ENCODE measurements at places on chromosomes 2 and 18.

GRCh38 chr2:148221166-148221565, 200.3 kb downstream of the MBD5 start:
- DNase-seq: no peak

- no peak for DNase-seq
Observed at GRCh38 chr2:41595240-41595639, 452.6 kb upstream of the PKDCC start.

DNA sequence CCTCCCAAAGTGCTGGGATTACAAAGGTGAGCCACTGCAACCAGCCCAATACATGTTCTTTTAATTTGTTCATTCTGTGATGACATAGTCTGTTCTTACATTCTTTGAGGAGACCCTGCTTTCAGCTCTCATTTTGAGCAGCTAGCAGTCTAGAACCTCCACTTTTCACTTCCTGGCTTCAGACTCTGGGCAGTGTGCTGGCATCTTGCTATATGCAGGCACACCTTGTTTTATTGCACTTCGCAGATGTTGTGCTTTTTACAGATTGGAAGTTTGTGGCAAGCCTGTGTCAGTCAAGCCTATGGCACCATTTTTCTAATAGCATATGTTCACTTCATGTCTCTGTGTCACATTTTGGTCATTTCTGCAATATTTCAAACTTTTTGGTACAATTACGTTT, 72.4 kb downstream of the PRKCE start:
- no peak for DNase-seq

DNA sequence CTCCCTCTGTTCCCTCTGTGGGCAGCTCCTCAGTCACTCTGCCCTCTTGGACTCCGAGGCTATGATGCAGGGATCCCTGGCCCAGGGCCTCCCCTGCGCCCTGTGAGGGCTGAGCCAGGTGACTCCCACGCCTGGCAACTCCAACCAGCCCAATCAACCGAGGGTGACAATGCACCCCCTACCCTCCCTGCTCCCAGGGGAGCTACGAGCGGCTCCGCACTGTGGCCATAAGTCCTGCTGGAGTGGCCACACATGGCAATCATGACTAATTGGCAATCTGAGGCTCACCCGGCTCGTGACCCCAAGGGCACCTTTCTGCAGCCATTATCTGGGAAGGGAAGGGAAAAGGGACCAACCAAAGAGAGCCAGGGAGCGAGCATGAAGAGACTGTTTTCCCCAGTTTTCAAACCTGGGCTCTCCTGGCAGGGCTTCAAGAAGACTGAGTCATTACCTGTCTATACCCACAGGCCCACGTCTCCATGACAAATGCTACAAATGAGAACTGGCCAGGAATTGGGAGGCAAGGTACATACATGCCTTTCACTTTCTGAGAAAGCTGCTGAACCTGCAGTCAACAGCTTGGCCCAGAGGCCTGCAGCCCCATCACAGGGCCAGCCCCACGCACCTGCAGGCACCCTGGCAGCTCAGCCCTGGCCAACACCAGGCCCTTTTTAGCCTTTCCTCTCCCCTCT, 45.1 kb downstream of the RPL31 start:
- DNase-seq: no peak

- no peak for DNase-seq
Observed at GRCh38 chr2:74564222-74564621, 9.7 kb downstream of the DOK1 start.

DNA sequence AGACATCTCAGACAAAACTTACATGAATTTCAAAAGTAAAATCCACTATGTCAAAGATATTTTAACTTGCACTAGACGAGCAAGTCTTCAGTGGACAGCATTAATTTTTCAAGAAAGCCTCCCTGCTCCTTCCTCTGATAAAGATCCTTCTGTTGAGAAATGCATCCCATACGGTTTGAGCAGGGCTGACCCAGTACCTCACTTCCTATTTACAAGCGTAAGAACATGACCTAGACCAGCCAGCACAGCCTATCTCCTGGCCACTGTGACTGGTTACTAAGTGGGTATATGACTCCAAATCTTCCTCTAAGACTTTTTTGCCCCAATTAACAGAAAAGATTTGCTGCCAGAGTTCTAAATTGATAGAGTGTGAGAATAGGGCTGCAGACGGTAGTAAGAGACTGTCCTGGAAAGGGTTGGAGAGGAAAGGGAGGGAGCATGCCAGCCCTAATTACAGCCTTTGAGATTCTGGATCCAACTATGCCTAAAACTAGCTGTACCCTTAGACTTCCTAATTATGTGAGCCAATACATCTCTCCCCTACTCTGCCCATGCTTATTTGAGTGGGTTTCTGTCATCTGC, 108.4 kb downstream of the PRELID3A start:
- DNase-seq: no peak

GRCh38 chr2:35343135-35343534, 1012.4 kb upstream of the CRIM1 start:
- DNase-seq: no peak

DNA sequence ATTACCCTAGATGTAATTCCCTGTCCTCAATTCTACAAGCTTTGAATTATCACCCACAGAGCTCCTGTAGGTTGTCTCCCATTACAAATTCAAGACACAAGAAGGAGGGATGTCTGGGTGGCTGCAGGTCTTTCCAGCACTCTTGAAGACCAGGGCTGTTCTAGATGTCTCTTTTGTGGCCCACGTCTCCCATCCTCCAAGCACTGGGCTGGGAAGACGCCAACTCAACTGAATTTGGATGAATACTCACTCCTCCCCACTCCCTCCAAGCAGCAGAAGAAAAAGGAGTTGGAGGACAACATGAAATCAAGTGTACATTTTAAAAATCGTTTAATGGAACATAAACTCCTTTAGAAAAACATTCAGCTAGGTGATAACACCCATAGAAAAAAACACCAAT, 31.2 kb downstream of the SMAD7 start:
- no peak for DNase-seq

- no peak for DNase-seq
Observed at GRCh38 chr2:1854729-1855547, 110.6 kb upstream of the PXDN start.

DNA sequence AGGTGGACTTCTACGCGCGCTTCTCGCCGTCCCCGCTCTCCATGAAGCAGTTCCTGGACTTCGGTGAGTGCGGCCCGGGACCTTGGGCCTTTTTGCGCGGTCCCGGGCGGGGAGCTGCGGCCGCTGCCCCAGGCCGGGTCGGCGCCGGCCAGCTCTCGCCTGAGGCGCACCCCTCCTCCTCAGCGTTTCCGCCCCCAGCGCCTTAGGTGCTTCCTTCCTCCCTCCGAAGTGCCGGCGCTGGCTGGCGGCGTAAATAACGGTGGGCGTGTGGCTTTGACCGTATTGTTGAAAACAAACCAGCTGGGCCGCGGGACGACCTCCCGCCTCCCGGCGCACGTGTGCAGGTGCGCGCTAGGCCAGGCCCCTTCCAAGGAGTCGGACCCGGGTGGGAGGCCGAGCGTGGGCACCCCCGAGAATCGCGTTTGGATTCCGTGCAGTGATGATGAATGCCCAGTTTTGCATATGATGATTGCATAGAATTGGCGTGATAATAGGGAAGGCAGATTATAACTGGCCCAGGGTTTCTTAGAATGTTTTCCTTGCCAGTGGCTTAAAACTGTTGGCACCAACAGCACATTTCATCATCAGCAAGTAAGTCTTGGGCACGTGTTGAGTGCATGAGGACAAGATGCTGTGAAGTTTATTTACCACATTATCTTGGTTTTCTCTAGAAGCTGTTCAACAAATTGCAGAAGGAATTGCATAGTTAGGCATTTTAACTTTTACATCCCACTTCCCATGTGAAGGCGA, 569 bp downstream of the PDK1 start:
- DNase-seq: peak; percentile 9

DNA sequence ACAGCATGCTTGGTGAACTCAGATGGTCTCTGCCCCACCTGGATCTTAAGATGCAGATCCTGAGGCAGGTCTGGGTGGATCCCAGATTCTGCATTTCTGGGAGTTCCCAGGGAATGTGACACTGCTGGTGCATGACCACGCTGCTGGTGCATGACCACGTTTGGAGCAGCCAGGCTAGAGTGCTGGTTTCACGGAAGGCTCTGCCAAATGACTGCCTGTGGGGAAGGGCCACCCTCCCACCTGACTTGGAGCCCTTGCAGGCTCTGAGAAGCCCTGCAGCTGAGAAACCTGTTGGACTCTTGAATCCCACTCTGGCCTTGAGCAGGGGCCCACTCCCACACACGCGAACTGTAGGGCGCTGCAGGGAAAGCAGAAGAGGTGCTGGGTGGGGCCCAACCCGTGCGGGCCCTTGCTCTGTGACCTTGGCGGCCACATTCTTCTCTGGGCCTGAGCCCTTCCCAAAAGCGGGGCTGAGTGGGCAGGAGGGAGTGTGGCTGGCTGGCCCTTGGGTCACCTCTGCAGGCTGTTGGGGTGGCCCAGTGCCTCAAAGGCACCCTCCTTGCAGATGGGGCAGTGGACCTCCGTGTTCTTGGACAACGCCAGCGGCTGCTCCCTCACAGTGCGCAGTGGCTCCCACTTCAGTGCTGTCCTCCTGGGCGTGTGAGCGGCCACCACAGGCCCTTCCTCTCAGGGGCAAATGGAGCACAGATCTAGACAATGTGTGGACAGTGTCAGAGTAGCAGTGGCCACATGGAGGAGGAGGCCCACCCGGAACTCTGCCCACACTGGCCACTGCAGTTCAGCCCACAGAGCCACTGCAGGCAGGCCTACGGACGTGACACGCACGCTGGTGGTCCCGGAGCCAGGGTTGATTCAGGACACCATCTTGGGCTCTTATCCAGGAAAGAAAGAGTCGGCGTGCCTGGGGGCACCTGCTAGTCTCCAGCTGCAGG, 7.9 kb downstream of the ERFE start:
- DNase-seq: no peak

DNA sequence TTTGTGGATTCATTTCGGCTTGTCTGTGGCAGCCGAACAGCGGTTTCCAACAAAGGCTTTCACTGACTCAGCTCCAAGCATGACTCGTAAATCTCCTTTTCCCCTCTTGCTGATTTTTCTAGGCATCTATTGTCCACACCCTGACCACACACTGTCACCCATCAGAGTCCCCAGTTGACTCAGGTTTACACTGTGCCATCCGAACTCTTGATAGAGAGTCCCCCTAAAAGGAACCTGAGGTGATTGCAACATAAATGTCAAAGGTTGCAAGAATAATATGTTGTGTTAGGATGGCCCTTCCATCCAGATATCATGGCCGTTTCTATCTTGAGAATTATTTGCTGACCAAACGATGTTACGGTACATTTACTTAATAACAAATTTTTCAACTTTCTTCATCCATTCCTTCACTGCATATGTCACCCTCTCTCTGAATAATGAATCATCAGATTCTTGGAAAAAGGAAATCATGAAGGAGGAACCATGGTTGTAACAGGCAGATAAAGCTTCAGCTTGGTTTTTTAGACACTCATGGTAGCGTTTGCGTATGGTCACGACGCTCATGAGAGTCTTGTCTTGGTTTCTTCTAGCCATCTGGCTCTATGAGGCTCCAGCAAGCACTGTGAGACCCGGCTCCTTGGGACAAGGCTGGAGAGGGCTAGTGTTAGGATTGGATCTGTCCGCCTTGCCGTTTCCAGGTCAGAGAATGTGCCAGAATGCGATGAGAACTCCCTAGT, 72.1 kb downstream of the NPAS2 start:
- no peak for DNase-seq

DNA sequence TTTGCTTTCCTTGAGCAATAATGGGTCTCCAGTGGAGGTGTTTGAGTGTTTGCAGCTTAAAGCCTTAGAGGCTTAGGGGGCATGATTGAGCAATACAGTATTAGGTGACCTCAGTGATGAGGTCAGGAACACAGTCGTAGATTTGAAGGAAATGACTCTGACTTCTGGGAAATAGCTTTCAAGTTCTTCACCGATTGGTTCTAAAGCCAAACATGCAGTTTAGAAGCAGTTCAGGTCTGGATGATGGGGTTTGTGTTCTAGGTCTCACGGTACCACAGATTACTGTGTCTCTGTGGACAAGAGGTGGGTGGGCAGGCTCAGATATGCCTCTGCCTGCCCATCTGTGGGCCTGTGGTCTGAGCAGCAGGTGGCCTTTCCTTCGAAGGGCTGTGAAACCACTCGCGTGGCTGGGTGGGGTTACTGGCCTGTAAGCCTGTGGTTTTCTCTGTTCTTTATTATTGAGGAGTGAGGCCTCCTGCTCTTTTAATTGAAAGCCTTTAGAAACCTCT, 7.8 kb downstream of the MTHFD2 start:
- DNase-seq: no peak

DNA sequence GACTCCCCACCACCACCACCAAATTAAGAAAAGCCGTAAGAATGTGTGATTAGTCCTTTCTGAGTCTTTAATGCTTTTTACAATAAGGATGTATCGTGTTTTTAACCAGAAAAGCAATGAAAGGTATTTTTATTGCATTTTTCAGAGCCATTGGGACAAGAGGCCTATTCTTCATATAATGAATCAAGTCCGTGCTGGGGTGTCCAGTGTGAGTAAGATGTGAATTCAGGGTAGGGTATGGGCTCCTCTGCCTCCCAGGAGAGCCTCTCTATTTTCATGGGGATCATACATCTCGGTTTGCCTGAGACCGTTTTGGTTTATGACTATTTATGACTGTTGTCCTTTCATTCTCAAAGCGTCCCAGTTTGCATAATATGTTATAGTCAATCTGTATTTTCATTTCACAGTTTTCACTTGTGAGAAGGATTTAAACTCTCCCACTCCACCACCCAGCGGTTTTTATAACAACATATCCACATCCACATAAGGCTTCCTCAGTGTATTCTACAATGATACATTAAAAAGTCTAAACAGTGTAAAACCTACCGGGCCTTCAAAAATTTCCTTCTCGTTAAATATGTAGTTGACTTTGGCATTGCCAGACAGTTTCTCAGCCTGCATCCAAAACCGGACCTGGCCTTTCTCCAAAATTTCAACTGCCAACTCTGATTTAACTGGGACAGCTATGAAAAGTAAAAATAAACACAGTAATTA, 80.8 kb upstream of the LPIN2 start:
- DNase-seq: no peak

GRCh38 chr2:74682501-74682900, 28.5 kb downstream of the SEMA4F start:
- no peak for DNase-seq

GRCh38 chr2:15757820-15758586, 166.3 kb downstream of the DDX1 start:
- no peak for DNase-seq

GRCh38 chr2:222673883-222674282, 2.4 kb downstream of the MOGAT1 start:
- DNase-seq: no peak

DNA sequence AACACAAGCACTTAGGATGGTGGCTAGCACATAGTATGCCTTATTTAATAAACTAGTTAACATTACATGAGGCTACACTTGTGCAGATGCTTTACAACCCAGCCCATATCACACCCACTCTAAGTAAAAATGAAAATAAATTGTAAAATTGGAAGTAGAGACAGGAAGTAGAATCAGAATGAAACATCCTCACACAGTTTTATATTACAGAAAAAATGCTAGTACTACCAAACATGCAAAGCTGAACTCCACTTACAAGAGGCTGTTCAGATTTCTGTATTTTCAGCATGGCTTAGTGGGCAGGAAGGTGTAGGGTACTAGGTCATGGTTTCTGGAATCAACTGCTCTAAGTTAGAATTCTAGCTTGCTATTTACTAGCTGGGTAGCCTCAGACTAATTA, 18.2 kb upstream of the CRIM1 start:
- no peak for DNase-seq

- no peak for DNase-seq
Observed at GRCh38 chr2:188789951-188790350, 184.2 kb upstream of the COL3A1 start.
